HCT116 (cell line): ENCODE measurements at places on chromosomes 16 and 17.

- DNase-seq: no peak
Measured at GRCh38 chr16:17467923-17468540, 2.7 kb downstream of the XYLT1 start.

GRCh38 chr17:66430846-66431795 lies 128.7 kb downstream of the PRKCA start:
- no peak for DNase-seq

- DNase-seq: no peak
Measured at GRCh38 chr16:66605177-66605978, 874 bp downstream of the CMTM3 start.

DNA sequence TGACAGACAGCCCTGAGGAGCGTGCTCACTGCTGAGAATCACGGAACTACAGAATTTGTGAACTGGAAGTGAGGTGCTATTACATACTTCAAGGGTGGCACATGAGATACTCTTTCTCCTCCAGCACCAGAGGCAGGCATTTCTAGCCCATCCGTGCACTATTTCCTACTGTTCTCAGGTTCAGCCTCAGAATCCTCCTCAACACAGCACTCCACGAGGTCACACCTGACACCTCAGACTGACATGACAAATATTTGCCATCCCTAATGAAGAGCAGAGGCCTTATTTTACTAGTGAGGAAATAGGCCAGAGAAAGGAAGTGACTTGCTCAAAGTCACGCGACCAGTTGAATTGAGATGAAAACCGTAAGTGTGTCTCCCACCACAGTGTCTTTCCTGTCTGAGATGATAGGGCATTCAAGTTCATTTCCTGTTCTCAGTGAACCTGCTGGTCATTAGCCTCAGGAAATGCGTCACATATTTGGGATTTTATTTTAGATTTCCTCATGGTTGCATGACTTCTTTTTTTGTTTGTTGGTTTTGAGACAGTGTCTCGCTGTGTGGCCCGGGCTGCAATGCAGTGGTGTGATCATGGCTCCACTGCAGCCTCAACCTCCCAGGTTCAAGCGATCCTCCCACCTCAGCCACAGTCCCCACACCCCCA lies 23.6 kb downstream of the SEZ6 start:
- no peak for DNase-seq

- DNase-seq: no peak
Measured at GRCh38 chr16:70684146-70685060, 1.4 kb downstream of the MTSS2 start.

DNA sequence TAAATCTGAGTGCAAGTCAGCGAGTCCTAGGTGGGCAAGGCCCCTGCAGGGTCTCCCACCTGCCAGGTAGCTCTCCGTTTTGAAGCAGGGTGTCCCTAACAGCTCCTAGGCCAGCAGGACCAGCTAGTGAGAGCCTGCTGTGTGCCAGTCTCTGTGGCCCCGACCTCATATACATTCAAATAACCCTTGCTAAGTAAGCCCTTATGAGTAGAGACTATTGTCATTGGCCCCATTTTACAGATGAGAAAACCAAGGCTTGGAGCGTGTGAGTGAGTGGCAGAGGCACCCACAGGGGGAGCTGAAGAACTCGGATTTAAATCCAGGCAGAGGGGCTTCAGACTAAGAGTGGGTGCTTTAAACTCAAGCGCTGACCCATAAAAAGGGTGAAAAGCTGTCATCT lies 39.7 kb upstream of the EMP2 start:
- DNase-seq: no peak

DNA sequence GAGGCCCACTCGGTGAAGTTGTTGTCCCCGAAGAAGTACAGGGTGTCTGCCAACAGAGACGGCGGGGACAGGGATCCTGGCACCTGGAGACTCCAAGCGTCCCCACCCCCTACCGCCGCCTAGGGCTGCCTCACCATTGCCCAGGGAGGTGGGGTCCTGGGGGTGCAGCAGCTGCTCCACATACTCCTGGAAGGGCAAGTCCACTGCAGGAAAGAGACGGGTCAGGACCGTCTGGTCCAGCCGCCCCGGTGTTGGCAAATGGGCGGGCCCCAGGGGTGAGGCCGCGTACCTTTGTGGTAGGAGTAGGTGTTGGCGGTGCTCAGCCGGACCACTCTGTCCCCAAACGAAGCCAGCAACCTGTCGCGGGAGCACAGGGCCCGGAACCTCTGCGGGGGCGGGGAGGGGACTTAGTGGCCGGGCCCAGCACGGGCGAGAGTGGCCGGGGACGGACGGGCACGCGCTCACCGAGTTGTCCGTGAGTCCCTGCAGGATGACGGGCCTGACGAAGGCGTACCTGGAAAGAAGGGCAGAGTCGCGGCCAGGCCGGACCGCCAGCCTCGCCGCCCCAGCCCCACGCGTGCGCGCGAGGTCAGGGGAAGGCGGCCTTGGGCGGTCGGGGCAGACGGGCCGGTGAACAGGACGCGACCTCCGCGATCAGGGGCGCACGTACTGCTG lies 601 bp downstream of the JMJD8 start:
- DNase-seq: no peak

DNA sequence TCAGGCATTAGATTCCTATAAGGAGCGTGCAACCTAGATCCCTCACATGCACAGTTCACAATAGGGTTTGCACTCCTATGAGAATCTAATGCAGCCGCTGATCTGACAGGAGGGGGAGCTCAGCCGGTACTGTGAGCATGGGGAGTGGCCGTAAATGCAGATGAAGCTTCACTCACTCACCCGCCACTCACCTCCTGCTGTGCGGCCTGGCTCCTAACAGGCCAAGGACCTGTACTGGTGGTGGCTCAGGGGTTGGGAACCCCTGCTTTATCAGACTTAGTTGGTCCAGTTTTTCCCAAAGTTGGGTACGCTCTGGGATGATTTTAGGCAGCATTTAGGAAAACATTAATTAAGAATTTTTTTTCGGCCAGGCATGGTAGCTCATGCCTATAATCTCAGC lies 103.8 kb downstream of the MARF1 start:
- DNase-seq: peak; percentile 43

- no peak for DNase-seq
Measured at GRCh38 chr17:10633738-10634379, 23.2 kb downstream of the MYH3 start.

GRCh38 chr17:66834426-66834918 lies 445 bp upstream of the CACNG5 start:
- DNase-seq: no peak

DNA sequence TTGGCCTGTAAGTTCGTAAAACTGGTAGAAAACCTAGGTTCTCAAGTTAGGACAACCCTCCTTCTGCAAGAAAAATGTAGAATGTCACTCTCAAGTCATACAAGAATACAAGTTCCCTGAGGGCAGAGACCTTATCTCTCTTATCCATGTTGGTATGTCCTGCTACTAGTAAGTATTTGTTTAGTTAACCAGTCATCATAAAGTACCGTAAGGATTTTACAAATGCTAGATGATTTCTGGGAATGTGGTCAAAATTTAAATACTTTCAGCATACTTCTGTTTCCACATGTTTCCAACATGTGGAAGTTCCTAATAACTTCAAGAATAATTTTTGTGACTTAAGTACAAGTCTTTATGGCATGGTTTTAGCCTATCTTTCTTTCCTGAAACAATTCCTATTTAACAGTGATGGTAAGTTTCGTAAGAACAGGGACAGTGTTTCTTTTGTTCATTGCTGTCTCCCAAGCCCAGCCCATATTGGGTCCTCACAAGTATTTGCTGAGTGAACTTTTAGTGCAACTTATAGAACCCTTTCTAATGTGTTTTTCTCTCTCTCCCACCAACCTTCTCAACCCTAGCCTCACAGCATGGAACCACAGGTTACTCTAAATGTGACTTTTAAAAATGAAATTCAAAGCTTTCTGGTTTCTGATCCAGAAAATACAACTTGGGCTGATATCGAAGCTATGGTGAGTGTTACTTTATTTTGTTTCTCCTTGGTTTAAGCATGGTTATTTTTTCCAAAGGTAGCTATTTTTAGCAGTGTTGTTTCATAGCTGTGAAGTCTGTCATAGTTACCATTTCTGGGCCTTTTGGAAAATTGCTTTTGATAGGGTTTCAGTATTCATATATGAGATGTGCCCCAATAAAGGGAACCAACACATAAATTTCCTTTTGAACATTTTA lies 4.5 kb downstream of the NBR1 start:
- no peak for DNase-seq

GRCh38 chr17:10999484-10999883 lies 161.6 kb upstream of the PIRT start:
- DNase-seq: no peak

GRCh38 chr17:71980171-71980570 lies 140.6 kb upstream of the SOX9 start:
- DNase-seq: no peak

GRCh38 chr16:10511829-10512228 lies 68.6 kb downstream of the EMP2 start:
- DNase-seq: no peak

DNA sequence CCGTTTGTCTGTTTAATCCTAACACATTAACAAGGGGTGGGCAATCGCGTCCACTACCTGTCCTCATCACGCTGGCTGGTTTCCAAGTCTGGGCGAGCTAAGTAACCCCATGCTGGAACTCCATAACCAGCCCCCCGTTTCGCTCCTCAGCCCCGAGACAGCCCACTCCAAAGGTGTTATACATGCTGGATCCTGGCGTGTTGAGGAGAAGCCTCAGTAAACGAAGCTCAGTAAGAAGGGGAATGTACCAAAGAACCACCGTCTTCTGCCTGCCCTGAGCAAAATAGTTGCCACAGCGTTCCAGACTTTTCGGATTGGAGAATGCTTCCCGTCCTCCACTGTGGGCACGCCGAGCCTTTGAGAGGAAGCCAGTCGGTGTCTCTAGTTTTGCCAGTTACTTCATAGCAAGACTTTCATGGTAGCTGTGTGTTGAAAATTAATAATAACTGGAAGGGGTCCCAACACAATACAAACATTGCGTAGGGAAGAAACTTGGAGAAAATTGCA lies 16.1 kb upstream of the C17orf78 start:
- no peak for DNase-seq

GRCh38 chr17:37743612-37743874 lies 1.3 kb downstream of the HNF1B start:
- DNase-seq: no peak

DNA sequence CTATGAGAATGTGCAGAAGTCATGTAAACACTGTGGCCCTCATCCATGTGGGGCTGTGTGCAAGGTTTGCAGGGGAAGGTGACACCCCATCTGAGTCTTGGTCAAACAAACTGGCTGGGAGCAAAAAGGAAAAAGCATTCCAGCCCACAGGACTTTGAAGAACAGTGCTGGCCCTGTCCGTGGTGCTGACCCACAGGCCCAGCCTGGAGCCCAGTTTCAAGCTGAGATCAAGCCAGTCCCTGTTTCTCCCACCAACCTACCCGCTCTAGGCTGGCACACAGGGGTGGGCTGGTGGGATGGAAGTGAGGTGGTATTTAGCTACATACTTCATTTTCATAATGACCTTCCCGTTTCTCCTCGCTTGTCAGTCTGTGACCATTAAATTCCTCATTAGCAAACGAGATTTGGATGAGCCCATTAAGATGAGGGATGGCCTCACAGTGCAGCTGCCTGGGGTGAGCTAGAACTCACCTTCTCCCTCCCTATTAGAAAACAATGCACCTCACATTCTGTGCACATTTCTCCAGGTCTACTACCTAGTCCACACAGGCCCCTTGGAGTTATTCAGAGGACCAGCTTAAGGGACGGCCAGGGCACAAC lies 12.6 kb upstream of the RPL38 start:
- DNase-seq: no peak

DNA sequence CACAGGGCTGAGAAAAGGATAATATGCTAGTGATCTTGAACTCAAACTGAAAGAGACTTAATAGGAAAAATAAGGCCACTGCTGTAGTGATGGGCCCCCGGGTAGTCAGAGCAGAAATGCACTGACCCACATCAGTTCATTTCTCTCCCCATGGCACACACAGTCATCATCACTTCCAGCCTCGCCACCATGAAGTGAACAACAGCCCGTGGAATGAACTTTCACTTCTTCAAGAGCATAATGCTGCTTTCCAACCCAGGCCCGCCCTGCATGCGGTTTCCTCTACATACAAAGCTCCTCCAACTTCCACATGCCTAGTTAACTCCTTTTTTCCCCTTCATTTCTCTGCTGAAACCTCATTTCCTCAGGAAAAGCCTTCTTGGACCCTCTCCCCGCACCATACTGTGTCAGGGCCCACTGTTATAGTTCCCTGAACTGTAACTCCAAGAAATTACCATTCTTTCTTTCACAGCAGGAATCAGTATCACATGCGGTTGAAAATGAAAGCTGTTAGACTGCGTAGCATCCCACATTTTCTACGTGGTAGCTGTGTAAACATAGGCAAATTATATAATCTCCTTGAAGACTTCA lies 65.8 kb upstream of the SMIM36 start:
- DNase-seq: no peak
